ENCODE measurements at places on chromosomes 7 and 10.
A peak's percentile ranks its signal among the peaks of the same experiment; 100 is the strongest.

DNA sequence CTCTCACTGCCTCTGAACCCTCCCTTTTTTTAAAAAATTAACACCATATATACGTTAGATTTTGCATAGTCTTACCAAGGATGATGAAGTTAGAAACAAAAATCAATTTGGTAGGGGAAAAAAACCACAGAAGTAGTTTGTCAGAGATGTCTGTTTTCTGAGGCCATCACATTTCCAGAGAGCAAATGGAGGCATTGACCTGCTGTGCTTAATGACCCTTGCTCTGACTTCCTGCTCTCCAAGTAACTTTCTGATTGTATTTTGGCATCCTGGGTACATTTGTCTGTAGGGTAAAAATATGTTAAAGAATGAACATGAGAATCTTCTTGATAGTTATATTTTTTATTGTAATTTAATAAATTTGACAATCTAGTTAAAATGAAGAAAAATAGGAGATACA lies 140.2 kb downstream of the LCOR start:
- peak; percentile 30 for DNase-seq

- no peak for DNase-seq
Observed at GRCh38 chr10:58967551-58968388, 208.7 kb upstream of the PHYHIPL start.

- DNase-seq, result no peak
Observed at GRCh38 chr7:158957921-158958491, 101.6 kb downstream of the DYNC2I1 start.

- no peak for DNase-seq
Observed at GRCh38 chr10:124364674-124365073, 54.0 kb downstream of the OAT start.

DNA sequence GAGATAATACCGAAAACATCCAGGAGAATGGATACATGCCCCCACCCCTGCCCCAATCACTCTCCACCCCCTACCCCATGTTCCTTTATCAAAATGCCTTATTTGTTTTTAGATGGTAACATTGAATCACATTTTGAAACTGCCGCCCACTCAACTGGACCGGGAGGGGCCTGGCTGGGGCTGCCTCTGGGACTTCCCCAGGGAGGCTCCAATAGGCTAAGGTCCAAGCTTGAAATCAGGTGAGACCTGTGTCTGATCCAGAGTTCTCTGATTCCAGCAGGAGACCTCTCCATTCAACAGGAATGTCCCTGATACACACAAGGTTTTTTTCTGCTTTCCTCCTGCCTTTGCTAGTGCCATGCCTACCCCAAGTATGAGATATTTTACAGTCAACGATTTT lies 43.8 kb upstream of the ACSL5 start:
- no peak for DNase-seq

DNA sequence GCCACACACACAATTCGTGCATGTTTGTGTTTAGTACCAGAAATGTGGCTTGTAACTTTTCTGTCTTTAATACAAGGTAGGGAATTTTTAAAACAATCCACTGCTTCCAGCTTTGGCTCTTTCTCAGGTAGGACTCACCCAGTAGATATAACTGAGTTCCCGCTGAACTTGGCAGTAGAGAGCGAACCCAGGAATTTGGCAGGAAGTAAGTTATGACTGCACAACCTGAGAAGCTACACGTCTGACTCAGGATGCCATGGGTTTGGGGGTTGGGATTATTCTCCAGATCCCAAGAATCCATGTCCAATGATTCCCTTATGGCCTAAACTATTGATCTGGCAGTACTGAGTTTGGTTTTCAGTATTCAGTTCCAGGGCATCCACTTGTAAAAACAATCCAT lies 499.7 kb downstream of the CALN1 start:
- no peak for DNase-seq

GRCh38 chr7:135755351-135755753 lies 6.7 kb upstream of the FAM180A start:
- no peak for DNase-seq

DNA sequence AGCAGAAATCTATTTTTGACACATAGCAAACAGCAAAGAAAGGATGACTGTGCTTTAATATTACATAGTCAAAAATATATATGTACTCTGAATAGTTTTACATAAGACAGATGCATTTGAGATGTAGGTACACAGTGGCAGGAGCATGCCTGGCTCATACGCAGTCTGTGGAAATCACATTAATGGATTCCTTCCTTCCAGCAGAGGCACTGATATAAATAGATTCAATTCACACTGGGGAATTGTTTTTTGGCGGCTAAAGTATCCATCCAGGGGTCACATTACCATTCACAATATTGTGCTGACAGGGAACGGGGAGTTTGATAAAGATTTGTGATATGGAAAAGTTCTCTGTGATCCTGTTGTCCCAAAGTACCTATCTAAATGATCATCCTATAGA lies 72.5 kb upstream of the AGR3 start:
- no peak for DNase-seq
